ENCODE measurements at places on chromosomes 1 and 21.

GRCh38 chr1:233010146-233010545, 59.7 kb downstream of the NTPCR start:
- DNase-seq, result no peak

- DNase-seq, result no peak
Observed at GRCh38 chr1:181097242-181097641, 8.7 kb downstream of the IER5 start.

DNA sequence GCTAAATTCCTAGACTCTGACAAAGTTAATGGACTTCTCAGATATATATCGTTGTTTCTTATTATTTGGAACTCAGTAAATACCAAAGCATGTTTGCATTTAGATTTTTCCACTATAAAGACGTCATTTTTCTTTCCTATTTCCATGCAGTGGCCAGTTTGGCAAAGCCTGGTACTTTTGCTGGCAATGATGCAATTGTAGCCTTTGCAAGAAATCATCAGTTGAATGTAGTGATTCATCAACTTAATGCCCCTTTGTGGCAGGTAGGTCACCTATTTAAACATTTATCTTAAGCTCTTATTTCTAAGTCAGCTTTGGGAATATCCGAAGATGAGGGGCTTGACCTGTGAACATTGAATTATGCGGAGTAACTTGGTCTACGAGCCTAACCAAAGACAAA, 12.0 kb downstream of the OTUD3 start:
- DNase-seq, result no peak

- DNase-seq, result no peak
Observed at GRCh38 chr1:22646384-22646783, 3.0 kb downstream of the C1QC start.

GRCh38 chr1:108584428-108584856, 24.5 kb downstream of the EEIG2 start:
- DNase-seq, result no peak

GRCh38 chr1:18977428-18977827, 21.0 kb upstream of the IFFO2 start:
- DNase-seq, result no peak

GRCh38 chr1:3352299-3352951, 102.0 kb upstream of the ARHGEF16 start:
- DNase-seq, result peak; percentile 57

DNA sequence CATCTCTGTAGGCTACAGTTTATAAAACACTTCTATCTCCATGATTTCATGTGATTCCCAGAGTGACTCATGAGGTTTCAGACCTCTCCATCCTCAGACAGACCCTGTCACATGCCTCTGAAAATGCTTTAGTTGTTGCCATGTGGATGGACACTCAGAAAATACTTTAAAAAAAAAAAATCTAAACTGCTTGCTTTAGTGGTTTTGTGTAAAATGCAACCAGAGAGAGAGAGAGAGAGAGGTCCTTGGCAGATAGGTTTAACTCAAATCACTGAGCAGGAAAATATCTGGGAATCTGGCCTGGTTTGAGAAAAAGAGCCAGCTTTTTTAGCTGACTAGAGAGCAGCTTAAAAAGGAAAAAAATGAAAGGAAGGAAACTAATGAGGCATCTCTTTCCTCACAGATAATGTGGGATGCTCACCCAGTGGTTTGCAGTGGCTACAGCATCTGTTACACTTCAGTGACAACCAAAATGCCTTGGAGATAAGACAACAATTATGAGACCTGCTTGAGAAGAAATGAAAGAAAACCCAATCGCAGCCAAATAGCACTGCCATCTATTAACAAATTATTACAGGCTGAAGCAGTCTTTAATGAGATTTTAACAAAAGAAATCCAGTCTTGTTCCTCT, 54.6 kb upstream of the SYT14 start:
- DNase-seq, result no peak

GRCh38 chr1:59045636-59046035, 251.3 kb upstream of the FGGY start:
- no peak for DNase-seq

DNA sequence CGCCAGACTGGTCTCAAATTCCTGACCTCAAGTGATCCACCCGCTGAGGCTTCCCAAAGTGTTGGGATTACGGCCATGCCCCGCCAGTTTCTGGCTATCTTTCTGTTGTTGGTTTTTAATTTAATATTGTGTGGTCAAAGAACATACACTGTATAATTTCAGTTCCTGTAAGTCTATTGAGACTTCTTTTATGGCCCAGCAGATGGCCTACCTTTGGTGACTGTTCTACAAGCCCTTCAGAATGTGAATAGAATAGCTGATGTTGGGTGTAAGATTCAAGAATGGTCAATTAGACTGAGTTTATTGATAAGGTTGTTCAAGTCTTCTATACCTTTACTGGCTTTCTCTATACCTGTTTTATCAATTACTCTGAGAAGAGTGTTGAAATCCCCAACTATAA, 10.7 kb downstream of the HES2 start:
- DNase-seq, result no peak

- DNase-seq, result peak; percentile 30
Observed at GRCh38 chr1:197356723-197357533, 88.9 kb downstream of the CRB1 start.

- DNase-seq, result no peak
Observed at GRCh38 chr1:28934676-28935075, 20.3 kb downstream of the EPB41 start.

GRCh38 chr1:180743868-180744267, 112.0 kb downstream of the XPR1 start:
- no peak for DNase-seq

DNA sequence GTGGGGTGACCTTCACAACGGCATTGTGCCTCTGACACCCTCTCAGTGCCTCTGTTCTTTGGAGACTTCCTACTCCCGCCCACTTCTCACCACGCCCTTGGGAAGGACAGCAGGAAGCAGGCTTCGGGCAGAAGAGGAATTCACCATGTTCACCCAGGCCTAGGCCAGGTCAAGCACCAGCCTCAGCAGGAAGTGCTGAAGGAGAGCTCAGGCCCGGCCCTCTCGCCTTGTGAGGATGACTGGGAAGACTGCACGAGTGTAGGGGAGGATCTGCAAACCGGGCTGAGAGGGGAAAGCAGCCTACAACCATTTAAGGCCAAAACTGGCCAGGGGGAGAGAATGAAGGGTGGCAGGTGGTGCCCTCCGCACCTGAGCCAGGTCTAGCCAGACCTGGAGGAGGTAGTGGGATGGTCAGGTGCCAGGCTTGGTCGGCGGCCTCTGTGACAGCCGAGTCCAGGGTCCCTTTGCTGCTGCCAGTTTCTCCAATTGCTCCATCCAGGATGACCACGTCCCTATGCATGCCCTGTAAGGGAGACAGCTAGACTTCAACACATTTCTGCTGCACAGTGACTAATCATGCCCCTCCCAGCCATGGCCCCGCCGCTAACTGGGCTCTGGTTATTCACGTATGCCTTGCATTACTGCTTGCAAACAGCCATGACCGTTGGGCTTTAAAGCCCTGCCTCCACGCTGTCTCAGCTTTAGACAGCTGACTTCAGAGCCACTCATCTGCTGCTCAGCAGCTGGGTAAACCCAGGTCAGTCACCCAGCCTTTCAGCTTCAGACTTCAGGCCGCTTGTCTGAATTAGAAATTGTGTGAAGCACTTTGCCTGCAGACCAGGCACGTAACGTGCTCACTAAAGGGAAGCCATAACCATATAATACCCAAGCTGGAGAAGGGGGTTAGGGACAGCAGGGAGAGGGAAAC, 8.9 kb downstream of the MRTO4 start:
- no peak for DNase-seq

DNA sequence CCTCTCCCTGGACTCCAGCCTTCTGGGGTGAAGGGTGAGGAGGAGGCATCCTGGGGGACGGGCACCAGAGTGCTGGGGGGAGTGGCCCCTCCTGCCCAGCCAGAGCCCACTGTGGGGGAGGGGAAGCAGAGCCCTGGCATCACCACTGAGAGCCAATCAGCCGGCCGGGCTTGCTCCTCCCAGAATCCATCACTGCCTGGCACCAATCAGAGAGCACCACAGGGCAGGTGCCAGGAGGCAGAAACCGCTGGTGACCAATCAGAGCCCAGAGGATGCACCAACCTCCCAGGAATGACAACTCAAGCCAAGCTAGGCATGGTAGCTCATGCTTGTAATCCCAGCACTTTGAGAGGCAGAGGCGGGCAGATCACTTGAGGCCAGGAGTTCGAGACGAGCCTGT, 27.9 kb downstream of the CASZ1 start:
- DNase-seq, result no peak

DNA sequence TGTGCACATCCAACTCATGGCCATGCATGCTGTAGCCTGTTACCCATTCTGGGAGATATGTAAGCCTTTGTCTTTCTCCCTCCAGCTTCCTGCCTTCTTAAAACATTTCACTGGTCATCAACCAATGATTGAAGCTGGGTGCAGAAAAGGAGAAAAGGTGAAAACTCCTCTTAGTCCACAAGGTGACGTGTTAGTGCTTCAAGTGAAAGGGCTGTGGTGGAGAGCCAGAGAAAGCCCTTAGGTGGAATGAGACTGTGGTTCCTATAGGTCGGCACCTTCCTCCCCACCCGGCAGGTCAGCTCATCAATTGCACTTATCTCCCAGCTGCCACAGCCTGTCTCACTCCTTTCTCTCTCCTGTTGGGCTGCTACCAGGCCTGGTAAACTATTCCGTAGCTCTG, 30.4 kb downstream of the ERG start:
- no peak for DNase-seq

DNA sequence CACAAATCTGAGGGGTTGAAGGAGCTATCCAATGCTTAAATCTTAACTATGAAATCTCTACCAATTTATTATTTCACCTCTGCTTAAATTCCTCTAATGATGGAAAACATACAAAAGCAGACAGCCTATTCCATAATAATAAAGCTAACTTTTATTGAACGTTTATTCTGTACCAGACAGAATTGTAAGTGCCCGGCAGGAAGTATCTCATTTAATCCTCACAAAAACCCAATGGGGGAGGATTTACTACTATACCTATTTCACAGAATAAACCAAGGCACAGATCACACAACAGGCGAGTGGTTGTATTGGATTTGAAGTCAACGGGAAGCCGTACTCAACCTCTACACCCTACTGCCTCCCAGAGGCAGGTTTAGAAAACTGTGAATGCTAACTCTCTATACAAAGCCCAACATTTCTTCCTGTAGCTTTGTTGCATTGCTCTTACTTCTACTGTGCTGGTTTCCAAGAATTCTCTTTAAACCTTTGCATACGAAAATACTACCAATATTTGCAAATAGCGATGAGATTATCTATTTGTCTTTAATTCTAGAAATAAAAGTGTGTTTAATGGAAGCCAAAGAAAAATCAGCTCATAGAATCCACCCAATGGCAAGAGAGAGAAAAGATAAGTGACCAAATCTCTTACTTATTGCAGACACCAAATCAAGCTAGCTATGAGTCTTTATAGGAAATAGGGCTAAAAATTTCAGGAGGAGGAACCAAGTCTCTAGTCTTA, 33.5 kb upstream of the C1orf53 start:
- DNase-seq, result peak; percentile 71

DNA sequence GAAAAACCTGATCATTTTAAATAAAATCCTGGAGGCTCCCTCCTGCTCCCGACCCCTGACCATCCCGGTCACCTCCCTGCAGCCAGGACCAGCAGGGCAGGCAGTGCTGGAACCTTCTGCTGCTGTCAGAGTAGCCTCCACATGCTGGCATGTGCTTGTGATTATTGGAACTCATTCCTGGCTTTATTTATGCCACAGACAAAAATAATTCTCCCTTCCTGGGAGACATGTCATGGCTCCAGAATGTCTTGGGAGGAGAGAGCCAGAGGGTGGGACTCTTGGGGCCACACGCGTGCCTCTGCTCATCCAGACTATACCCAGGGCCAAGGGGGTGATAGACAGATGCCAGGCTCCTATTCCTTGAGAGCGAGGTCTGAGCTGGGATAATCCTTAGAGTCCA, 183.6 kb upstream of the RAB4A start:
- no peak for DNase-seq

DNA sequence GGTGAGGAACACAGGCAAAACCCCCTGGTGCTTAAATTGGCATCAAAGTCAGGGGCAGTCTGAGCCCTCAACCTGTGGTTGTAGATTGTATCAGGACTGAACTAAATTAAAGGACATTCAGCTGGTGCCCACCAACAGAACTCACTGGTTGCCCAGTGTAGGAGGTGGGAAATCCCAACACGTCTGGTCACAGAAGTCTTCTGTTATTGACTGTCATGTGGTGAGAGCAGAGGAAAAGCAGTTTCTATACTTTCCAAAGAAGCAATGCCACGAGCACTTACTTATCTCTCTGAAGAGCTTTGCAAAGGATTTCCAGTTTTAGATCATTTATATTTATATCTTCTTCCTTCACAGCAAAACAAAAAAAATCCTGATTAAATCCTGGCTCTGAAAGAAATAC, 15.0 kb upstream of the ACTA1 start:
- DNase-seq, result no peak

Measured in NT2/D1 (cell line).